ENCODE measurements at places on chromosomes 11 and 22.

- DNase-seq = no peak
Observed at GRCh38 chr11:2319791-2320472, 18.1 kb downstream of the TSPAN32 start.

DNA sequence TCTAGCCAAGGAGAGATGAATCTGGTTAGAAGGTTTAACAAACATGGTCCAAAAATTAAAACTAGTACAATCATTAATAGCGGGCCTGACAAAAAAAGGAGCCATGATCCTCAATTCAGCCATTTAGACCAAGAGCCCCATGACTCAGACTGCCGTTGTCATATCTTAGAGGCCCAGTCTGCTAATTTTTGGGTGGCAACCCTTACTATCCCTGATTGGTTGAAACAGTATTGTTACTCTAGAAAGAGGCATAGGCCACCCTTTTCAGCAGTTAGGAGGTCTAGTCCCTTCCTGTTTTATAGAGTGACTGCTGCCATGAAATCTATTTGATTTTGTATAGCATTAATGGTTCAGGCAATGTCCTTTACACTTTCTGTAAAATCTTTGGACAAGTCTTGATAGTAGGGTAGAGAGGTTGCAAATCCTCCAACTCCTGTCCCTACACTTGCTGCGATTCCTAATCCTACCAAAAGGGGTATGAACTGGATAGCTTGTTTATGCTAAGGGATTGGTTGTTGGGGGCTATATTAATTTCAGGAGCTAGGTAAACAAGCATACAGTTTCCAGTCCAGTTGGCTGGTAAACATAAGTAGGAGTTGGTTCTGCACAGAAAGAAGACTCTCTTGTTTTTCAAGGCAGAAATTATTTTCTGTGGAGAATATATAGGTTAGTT is 1056.3 kb upstream of the CNTN5 start:
- no peak for DNase-seq

DNA sequence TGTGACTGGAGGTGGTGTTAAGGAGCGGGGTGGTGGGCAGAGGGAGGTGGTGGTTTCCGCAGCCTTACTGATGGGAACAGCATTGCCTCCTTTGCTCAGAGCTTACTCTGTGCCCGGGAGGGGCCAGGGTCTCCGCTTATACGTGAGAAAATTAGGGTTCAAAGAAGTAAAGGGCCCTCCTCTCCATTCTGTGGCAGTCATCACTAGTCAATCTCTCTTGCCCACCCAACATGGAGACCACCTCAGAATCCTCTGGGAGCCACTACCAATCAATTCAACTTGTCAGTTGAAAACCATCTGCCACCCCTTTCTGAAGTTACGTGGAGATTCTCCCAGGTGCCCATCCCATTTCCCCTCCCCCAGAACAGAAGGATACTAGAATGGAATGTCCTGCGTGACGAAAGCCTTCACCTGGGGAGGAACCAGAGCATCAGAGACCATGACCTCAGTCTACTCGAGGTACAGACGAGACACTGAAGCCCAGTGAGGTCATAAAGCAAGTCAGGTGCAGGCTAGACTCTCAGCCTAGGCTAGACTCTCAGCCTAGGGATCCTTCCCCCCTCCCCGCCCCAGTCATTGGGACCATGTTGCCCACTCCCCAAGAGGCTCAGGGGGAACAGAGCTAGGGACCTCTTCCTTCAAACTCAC is 2.0 kb downstream of the SELENOM start:
- DNase-seq = no peak

DNA sequence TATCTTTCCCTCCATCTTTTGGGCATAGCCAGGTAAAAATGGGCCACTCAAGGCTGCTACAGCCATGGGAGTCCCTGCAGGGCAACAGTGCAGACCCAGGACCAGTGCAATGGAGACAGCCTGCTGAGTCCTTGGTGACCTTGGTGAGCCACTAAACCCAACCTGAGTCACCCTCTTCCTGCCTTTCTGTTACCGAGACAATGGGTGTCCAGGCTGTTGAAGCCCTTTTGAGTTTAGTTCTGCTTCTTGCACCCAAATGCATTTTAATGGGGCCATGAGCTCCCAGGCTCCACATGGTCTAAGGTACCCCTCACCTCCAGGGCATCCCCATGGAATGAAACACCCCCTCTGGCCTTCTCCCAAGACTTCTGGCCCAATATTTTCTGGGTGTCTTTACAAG is 874 bp upstream of the PLAAT4 start:
- no peak for DNase-seq

GRCh38 chr11:81497202-81497804 is 1236.4 kb downstream of the FAM181B start:
- DNase-seq = no peak

- DNase-seq = no peak
Observed at GRCh38 chr22:27197052-27197451, 539.7 kb downstream of the MIAT start.

GRCh38 chr11:33885338-33886005 is 6.4 kb downstream of the LMO2 start:
- DNase-seq = no peak
